ENCODE measurements at places on chromosomes 11 and 22. TPM values are rescaled to one million over a fixed set of nuclear protein-coding genes. Genes with fewer than 3 reads are reported as not detected.
A peak's percentile ranks its signal among the peaks of the same experiment; 100 is the strongest.

- no peaks in the 10 kb centered on the region for H3K27me3 ChIP-seq
- no peaks in the 10 kb centered on the region for H3K4me1 ChIP-seq
- no peak overlapping the region for H3K4me3 ChIP-seq
These were observed 332.8 kb downstream of the MN1 start for GRCh38 chr22:27468712-27469111.

DNA sequence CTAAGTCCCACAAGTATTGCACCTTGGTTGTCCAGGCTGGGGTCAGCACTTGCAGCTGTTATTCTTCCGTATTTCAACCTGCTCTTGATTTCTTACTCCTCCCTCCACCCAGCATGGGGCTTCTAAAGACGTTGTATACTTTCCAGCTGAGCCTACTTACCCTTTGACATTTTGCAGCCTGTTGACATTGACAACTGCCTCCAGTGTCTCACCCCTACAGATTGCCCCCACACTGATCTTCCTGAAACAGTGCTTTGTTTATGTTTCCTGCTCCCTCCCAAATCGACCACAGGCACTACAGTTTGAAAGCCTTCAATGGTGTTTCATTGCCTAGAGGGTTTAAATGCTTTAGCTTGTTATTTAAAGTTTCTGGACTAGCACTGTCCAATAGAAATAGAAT, 56.6 kb downstream of the FAM83F start:
- DNase-seq: no peak
- H3K27me3 ChIP-seq: no peaks in the 10 kb centered on the region
- peaks cover 59% of the 10 kb centered on the region for H3K4me1 ChIP-seq
- peak overlapping the region; percentile 48 for H3K4me3 ChIP-seq
- H3K36me3 ChIP-seq: peaks cover 4% of the 10 kb centered on the region

IGLL5 gene
- not detected for total RNA-seq

TP53I11 gene
- 13.7 TPM for total RNA-seq

DNA sequence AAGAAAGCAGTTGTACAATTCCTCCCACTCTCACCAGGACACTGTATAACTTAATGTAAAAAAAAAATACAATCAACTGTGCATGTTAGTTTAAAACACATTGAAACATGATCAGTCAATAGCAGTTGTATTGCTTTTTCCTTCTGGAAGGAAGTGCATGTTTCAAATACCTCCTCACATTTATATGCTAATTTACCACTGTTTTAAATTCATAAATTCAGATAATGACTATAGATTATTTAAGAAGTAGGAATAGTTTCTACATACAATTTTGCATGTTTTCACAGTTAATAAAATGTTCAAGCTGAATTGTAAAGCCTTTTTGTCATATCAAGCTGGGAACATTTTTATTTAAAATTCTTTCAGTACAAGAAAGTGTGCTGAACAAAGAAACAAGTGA, 3.3 kb downstream of the GRIA4 start:
- H3K36me3 ChIP-seq: no peaks in the 10 kb centered on the region
- H3K4me1 ChIP-seq: no peaks in the 10 kb centered on the region
- H3K4me3 ChIP-seq: no peak overlapping the region
- peaks cover 43% of the 10 kb centered on the region for H3K27me3 ChIP-seq
